ENCODE measurements at places on chromosomes 12 and 14. TPM values are rescaled to one million over a fixed set of nuclear protein-coding genes. Genes with fewer than 3 reads are reported as not detected.

GRCh38 chr12:113135178-113136127 is at the start of gene RASAL1:
RASAL1 (minus strand) TSS chr12:113135761; CDS start chr12:113135462, 299 bp downstream.
- DNase-seq, result no peak

DNA sequence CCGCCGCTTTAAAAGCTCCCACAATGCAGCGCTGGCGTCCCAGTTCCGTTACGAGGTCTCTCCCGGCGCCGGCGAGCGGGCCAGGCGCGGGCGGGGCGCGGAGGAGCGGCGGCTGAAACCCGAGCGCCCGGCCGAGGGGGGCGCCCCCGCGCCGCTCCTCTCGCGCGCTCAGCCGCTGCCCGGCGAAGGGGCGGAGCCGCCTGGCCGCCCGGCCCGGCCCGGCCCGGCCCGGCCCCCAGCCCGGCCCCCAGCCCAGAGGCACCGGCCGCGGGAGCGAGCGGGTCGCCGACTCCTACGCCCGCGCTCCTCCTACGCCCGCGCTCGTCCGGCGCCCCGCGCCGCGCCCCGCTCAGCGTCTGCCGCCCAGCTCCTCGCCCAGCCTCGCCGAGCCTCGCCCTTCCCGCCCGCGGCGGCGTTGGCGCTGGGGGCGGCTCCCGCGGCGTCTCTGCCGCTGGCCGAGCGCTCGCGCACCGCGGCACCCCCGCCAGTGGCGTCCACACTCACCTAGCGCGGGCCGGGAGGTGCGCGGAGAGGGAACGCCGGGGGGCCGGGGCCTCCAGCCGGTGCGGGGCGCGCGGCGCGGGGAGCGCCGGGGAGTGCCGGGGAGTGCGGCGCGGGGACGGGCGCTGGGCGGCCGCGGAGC is at the start of gene RASSF8:
Gene RASSF8 (plus strand): TSS at position 255 of the 643 bp plus-strand sequence. CDS start 96,662 bp downstream, outside the sequence.
- DNase-seq, result peak; percentile 76

DNA sequence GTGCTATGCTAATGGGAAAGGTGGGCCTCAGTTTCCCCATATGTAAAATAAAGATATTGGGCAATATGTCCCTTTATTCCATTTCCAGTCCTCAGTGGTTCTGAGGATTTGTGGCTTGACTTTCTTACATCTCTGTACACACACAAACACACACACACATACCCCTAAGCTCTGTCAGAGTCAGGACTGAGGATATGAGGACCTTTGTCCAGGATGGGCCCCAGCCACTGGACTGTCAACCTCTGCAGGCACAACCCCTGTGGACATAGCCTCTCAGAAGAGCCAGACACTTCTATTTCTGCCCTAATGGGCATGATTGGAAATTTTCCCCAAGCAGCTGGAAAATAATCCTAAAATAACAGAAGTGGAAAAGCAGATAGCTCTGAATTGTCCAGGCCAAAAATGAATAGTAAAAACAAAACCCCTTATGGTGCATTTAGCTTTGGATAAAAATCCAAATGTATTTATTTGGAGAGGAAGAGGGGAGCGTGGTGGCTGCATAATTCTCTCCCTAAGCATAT is 50.2 kb downstream of the RIN3 start:
- DNase-seq, result no peak

- DNase-seq, result no peak
Observed at GRCh38 chr14:51118993-51119392, 24.1 kb upstream of the TRIM9 start.

GRCh38 chr14:96888158-96888557 is 91.0 kb downstream of the VRK1 start:
- no peak for DNase-seq

Gene TRHDE
- total RNA-seq, result 1.2 TPM
